NCI-H2171 treated with DMSO at 0.1 percent for 48 hours (cell line): ENCODE measurements at places on chromosomes 13 and 19.

- peak; percentile 44 for DNase-seq
Measured at GRCh38 chr13:27171244-27171826, at the start of gene USP12. TSS of gene USP12 (minus strand) at chr13:27171811. CDS start at chr13:27171639, 172 bp downstream.

DNA sequence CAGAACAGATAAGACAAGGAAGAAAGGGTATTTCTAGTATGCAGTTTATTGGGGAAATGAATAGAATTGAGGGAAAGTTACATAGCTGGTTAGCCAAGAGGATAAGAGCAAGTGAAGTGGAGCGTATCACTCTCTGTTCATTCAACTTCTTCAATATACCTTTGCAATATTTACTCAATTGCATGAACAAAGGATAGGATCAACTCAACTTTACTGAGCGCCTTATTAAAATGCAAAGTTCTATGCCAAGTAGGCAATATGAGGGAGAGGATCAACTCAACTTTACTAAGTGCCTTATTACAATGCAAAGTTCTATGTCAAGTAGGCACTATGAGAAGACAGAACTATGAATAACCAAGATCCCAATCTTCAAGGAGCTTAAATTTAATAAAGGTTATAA lies 43.9 kb downstream of the ZC3H13 start:
- DNase-seq = no peak

GRCh38 chr13:43239275-43239840 lies 216.0 kb downstream of the DNAJC15 start:
- no peak for DNase-seq

GRCh38 chr19:13121551-13122274 lies 3.6 kb downstream of the NACC1 start:
- DNase-seq = no peak

DNA sequence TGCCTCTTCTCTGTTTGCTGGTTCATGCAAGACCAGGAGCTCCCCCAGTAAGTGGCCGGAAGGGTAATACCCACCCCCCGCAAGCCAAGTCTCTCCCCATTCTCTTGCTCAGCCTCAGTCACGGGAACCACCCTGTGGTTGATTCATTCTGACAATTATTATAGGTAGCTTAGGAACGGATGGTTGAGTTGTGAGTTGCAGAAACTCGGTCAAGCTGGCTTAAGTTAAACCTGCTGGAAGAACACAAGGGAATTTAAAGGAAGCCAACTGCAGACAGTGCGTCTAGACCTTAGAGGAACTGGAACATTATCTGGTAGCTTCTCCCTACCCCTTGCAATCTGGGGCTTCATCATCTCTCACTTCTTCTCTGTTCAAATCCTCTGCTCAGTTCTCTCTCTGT lies 8.9 kb downstream of the FPR1 start:
- DNase-seq = no peak

- DNase-seq = peak; percentile 76
Measured at GRCh38 chr19:46265217-46265828, 31.5 kb upstream of the HIF3A start.

GRCh38 chr13:112062571-112063570 lies 4.1 kb upstream of the SOX1 start:
- DNase-seq = no peak

DNA sequence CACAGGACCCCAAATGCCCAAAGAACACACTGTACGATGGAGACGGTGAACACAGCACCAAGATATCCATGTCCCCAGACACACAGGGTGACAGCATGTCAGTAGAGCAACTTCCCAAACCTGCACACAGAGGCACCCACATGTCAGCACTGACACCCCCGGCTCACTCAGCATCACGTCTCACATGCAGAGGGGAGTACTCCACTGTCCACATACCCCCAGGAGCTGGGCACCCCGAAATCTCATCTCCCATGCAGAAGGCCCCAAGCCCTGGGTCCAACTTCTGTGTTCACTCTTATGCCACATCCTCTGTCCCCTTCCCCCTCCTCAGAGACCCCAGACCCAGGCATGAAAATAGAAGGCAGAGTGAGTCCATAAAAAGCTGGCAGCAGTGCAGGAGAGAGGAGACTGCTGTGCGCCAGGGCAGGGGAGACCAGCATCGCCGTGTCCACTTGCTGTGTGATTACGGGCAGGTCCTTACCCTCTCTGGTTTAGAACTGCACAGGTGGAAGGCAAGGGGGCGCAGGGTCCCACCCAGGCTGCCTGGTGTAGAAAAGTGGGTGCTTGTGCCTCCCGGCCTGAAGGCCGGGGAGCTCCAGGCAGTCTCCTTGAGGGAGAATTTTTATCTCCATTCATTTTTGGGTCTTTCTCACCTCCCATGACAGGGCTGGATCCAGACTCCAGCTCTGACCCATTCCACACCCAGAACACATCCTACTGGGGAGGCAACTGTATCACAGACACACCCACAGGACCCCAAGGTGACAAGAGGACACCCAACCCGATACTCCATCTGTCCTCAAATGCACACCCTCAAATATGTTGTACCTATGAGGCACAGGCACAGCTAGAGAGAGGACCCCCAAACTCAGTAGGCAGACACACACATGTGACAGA lies 17.0 kb downstream of the ERFL start:
- DNase-seq = no peak

- no peak for DNase-seq
Measured at GRCh38 chr13:90918536-90918935, 429.0 kb upstream of the MIR17HG start.

DNA sequence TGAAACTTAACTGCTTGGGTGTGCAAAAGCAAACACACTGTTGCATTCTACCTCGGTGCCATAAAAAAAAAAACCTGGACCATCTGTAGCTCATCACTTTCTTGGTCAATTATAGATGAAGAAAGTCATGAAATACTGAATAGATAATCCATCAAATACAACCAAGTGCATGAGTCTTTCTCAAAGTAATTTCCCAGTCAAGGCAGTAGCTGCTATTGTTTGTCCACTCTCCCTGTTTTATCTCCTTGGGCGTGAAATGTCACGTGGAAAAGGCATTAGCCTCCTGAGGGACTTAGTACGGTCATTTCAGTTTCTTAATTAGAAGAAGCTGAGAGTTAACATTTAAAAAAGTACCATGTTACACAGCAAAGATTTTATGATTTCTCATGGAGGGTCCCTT lies 1697.9 kb downstream of the PCDH9 start:
- DNase-seq = peak; percentile 3
